ENCODE measurements at places on chromosomes 1 and 21.

DNA sequence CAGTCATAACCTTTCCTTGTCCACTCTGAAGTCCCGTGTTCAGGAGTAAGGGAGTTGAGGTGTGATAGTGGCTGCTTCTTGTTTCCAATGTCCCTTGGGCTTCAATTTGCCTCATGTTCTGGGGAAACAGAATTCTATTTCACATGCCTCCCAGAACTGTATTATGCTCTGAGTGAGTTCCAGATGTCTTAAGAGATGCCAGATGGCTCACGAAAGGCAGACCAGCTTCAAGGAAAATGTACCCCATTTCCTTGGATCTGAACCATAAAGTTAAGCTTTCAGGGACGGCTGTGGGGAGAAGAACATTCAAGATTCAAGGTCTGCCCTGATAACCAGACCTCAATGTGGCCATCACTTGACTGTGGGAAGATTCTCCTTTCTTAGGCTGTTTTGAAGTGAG, 42.4 kb downstream of the C1orf87 start:
- DNase-seq: no peak

DNA sequence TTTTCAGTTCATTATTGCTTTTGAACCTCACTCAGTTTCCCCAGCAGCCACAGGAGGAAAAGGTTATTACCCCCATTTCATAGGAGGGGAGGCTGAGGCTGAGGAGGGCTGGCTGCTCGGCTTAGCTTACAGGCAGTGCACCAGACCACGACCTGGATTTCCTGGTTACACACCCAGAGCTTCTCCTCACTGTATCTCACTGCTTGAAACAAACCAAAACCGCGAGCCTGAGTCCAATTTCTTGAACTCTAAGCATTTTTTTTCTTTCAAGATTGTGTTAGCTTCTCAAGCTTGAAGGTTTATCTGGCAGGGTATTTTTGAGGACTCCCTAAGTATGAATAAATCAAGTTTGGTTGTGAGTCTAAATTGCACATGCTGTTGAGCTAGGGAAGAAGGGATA, 188.9 kb upstream of the EDN2 start:
- DNase-seq: no peak

GRCh38 chr1:4657960-4658541, 3.6 kb downstream of the AJAP1 start:
- no peak for DNase-seq

DNA sequence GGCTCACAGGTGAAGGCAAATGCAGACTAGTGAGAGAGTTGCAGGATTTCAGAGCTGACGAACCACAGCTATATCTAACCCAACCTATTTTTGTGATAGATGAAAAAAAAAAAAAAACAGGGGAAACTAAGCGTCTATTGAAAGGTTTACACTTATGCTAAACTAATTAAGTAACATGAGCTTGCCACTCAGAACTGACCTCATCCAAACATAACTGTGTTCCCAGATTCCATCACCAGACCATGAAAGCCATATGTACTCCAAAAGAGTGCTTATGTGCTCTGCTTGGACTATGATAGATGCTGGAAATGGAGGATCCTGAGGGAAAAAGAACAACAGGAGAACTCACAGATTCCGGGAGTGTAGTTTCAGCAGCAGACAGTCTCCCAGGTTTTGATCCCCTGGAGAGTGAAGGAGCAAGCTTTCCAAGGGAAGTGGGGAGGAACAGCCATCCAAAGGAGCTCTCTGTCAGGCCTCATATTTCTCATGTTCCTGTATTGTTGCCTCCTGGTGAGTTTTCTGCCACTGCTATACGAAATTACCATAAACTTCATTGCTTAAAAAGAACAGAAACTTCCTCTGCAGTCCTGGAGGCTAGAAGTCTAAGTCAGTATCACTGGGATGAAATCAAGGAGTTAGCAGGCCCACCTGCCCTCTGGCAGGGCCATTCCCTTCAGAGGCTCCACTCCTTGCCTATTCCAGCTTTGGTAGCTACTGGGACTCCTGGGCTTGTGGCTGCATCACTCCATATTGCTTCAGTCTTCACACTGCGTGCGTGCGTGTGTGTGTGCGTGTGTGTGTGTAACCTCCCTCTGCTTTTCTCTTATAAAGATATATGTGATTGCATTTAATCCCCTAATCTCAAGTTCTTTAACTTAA, 38.1 kb downstream of the NIBAN1 start:
- DNase-seq: no peak

GRCh38 chr1:228781161-228781808, 46.0 kb downstream of the RHOU start:
- peak; percentile 34 for DNase-seq

- DNase-seq: no peak
Observed at GRCh38 chr1:193432979-193433587, 246.7 kb upstream of the B3GALT2 start.

DNA sequence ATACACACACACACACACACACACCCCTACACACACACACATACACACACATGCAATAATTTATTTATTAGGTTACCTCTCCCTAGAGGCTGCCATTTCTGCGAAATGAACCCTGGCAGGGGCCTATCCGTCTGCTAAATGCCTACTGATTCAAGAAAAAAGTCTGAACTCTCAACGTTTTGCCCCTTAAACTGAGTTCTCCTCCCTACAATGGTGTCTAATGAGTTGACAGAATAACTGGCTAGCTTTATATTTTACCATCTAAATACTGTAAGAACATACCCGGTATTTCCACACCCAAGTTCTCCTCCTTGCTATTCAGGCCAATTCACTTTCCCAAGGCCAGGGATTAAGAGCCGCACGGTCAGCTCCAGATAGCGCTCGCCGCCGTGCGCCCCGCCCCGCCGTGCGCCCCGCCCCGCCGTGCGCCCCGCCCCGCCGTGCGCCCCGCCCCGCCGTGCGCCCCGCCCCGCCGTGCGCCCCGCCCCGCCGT, 339 bp upstream of the RNPC3 start:
- DNase-seq: peak; percentile 82

DNA sequence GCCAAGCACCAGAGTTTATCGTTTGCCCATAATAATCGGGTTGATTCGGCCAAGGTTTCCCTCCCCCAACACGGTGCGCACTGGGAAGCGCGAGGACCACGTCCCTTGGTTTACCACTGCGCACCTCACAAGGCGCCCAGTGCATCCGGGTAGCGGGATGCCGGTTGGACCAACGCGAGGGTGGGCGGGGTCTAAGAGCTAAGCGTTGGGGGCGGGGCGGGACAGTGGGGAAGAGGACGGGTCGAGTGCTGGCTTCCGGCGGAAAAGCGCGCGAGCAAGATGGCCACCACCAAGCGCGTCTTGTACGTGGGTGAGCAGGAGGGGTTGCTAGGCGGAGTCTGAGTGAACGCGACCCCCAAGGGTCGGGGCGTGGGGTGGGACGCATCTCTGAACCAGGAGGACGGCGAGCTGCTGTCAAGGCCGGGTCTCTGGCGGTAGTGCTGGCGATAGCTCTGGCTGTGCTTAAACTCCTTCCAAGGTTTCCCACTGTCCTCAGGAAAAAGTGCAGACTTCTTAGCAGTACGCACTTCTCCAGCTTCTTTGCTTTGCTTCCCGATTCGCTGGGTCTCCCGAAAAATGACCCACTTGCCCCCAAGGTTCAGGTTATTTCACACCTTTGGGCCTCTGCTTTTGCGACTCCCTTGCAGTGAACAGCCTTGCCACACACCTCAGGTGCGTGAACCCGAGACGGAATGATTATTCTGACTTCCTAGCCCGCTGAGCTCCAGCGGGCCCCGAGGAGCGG, at the start of gene PPIE:
PPIE (plus strand) TSS at position 261 of the 745 bp plus-strand sequence; CDS start at position 280, 19 bp downstream.
- peak; percentile 97 for DNase-seq

GRCh38 chr1:224801844-224802490, 127.5 kb upstream of the DNAH14 start:
- no peak for DNase-seq

DNA sequence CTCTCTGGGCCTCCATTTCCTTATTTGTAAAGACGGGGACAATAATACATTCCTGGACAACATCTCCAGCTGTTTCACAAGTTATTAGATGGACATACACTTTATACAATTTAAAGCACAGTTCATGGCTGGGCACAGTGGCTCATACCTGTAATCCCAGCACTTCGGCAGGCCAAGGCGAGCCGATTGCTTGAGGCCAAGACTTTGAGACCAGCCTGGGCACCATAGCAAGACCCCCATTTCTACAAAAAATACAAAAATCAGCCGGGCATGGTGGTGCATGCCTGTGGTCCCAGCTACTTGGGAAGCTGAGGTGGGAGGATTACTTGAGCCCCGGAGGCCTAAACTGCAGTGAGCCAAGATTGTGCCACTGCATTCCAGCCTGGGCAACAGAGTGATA, 34.1 kb downstream of the IGSF21 start:
- no peak for DNase-seq

- no peak for DNase-seq
Observed at GRCh38 chr21:37039411-37040075, 33.0 kb downstream of the RIPPLY3 start.

DNA sequence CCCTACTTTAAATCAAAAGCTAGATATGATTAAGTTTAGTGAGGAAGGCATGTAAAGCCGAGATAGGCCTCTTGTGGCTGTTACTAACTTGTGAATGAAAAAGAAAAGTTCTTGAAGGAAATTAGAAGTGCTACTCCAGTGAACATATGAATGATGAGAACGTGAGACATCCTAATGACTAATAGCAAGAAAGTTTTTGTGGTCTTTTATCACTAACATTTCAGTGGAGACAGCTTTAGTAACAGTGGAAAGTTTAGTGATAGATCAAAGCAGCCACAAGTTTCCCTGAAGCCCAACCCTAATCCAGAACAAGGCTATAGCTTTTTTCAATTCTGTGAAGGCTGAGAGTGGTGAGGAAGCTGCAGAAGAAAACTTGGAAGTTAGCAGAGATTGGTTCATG, 73.6 kb upstream of the LRRC8B start:
- peak; percentile 10 for DNase-seq
